ENCODE measurements at places on chromosomes 1 and 21.
A peak's percentile ranks its signal among the peaks of the same experiment; 100 is the strongest.

GRCh38 chr1:200981278-200981677 is 42.2 kb downstream of the KIF21B start:
- DNase-seq = no peak

GRCh38 chr1:84997667-84998600 is 1.0 kb upstream of the MCOLN2 start:
- no peak for DNase-seq

- DNase-seq = peak; percentile 81
Observed at GRCh38 chr1:61724813-61725694, at the start of gene TM2D1. Gene TM2D1, minus strand, starts transcription at chr1:61725141. Its CDS starts 21 bp downstream, at chr1:61725120.

GRCh38 chr1:147673816-147674215 is 3.5 kb upstream of the ACP6 start:
- no peak for DNase-seq

DNA sequence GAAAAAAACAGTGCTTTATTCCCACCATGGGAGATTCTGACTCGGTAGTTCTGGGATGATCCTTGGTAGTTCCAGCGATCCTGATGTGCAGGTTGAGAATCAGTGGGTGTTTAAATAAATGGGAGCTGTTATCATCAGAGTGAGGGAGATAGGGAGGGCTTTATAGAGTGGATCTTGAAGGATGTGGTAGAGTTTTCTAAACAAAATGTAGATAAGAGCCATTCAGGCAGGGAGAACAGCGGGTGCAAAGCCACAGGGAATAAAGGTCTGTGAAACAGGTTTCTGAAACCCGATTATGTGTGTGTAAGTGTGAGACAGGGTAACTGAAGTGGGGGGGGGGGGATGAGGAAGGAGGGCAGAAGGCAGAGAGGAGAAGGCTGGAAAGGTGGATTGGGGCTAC is 75.8 kb upstream of the ADAR start:
- DNase-seq = no peak
